ENCODE measurements at places on chromosomes 1 and 21.

DNA sequence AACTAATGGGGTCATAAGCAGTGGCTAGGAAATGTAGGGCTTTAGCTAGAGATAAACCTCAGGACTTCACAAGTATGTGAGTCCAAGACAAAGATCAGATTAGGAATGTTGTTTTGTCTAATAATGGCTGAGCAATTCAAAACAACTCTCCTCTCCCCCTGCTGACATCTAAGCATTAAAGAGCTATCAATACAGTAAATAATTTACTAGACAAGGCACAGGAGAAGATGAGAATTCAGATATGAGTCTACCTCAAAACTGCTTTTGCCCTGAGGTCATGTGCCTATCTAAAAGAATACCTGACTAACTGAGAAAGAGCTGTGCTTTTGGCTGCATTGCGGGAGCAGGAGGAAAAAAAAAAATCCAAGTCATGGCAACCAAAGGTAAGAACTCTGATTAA lies 86.8 kb downstream of the SPATA17 start:
- no peak for DNase-seq

GRCh38 chr1:24694380-24694843 lies 50.8 kb upstream of the CLIC4 start:
- DNase-seq = no peak

DNA sequence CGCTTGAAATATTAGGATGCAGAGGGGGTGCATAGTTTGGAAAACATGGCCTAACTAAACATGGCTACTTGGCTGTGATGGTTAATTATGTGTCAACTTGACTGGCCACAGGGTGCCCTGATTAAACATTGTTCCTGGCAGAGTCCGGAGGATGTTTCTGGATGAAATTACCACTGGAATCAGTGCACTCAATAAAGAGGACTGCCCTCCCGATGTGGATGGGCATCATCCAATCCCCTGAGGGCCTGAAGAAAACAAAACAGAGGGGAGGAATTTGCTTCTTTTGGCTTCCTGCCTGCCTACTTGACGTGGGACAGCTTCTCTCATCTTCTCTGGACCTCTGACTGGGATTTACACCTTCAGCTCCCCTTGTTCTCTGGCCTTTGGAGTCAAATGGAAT lies 79.1 kb upstream of the KCNE2 start:
- no peak for DNase-seq

DNA sequence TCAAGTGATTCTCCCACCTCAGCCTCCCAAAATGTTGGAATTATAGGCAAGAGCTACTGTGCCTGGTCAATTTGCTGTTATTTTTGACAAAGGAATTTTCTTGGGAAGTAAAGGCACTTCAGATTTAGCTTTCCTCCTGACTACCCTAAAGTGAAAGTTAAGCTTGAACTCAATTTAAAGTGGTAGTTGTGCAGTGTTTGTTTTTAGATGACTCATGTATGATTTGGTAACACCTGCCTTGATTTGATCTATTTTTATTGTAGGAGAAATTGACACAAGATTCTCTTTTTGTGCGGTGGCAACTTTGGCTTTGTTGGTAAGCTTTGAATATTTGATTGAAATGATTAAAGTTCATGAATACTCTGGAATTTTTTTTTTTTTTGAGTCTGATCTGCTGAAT lies 5.0 kb downstream of the RABGGTB start:
- DNase-seq = no peak

Measured in HL-60 (cell line).